ENCODE measurements at places on chromosomes 4 and X.

DNA sequence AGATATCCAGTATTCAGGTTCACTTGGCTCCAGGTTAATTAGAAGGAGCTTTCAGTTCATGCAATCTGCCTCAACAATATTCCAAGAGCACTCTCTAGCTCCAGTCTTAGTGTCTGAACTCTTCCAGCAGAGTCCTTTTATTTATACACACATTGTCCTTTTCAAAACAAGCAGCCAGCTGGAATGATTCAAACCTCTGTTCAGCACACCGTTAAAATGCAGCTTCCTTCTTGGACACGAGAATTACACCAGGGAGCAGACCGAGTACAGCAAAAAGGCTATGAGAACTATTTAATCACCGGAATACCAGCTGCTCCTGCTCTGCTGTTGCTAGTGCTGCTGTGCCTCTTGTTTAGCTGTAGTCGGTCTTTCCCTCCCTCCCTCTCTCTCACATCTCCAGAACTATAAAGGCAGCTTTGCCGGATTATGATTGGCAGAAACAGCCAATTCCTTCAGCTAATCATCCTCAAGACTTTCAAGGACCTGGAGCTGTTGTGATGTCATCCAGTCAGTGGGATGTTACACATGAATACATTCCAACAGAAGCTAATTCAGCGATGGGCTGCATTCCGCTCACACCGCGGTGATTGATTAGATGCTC lies at the start of gene NDST4:
Gene NDST4 (minus strand): TSS at position 115 of the 601 bp plus-strand sequence. CDS start 36,584 bp downstream, outside the sequence.
- DNase-seq: no peak

DNA sequence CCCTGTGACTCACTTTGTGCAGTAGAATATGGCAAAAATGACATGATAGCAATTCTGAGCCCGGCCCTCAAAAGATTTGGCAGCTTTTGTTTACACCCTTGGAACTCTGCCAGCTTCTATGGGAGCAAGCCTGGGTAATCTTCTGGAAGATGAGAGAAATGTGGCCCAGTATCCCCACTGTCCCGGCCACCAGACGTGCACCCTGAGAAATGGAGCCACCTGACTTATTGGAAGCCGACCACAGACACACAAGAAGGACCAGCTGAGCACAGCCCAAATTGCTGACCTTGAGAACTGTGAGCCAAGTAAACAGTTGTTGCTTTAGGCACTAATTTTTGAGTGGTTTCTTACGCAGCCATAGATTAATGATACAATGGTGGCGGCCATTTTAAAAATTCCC lies 197.0 kb downstream of the STIM2 start:
- no peak for DNase-seq

GRCh38 chr4:24472514-24473308 lies 111.6 kb downstream of the DHX15 start:
- peak; percentile 37 for DNase-seq

- DNase-seq: no peak
These were observed 66.9 kb upstream of the WDR1 start for GRCh38 chr4:10183462-10183861.

GRCh38 chr4:145840162-145840768 lies 98.4 kb downstream of the ZNF827 start:
- DNase-seq: no peak

DNA sequence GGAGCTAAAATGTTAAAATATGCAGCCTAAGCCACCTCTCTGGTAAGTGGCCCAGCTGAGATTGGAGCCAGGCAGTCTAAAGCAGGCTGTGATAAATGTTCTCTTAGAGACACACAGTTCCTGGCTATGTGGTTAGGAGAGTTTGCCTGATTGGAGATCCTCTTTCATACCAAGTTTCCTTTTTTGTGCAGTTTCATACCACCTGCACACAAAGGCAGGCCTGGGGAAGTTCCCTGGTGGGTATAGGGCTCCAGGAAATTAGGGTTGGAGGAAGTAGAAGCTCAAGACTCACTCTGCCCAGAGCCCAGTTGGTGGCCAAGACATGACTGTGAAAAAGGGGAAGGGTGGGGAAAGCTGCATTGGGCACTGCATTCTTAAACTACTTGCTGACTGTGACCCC lies 16.9 kb downstream of the CYBB start:
- DNase-seq: no peak

DNA sequence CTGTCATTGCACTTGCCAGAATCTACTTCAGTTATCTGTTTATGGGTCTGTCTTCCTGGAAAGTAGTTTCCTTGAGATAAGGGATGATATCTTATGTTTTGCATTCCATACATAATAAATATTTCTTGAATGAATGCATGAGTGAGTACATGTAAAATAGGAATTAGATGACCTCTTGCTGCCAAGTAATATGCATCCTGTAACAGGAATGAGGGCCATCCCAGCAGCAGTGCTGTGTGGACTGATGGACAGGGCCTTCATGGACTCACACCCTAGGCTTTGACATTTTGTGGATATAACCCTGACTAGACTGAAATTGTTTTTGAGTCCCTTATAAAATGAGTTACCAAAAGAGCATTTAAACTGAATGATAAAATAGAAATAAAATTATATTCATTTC lies 77.2 kb upstream of the NEIL3 start:
- DNase-seq: no peak

DNA sequence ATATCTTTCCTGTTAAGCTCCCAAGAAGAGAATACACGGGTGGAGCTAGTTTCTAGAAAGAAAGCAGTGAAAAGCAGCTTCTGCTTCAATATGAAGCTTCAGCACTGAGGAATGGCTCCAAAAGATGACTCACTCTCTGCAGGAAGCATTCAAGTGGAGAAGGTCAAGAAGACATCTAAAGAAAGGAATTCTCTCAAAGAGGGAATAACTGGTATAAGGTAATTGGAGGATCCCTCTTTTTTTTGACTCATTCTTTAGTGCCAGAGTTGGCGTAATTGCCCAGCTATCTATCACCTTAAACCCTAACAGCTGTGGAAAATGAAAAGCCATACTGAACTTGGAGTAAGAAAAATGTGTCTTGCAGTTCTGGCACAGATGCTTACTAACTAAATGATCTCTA lies 3.5 kb downstream of the EDA2R start:
- no peak for DNase-seq

GRCh38 chrX:25048178-25048577 lies 32.4 kb upstream of the ARX start:
- DNase-seq: no peak

Measured in stimulated activated CD4-positive, alpha-beta T cell treated with anti-CD3 and anti-CD28 coated beads, TNF-alpha, amount 100 ng/mL, for 4 hours (primary cell).